ENCODE measurements at places on chromosomes 12 and 14. TPM values are rescaled to one million over a fixed set of nuclear protein-coding genes. Genes with fewer than 3 reads are reported as not detected.

DNA sequence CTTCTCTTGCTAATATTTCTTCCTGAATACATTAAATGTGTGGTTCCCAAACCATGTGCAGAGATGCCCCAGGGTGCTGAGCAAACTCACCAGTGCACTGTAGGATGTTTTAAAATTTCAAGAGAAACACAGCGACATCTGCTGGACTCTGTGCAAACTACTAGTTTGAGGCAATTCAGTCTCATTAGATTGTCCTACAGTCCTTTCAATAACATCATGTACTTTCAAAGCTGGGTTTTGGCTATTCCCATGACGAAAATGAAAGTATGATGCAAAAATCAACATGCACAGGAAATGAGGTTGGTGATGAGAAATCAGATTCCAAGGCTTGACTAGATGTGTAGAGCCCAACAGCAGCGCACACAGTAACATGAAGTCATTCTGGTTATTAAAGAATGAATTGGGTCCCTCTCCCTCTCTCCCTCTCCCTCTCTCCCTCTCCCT, 66.3 kb downstream of the CLIP1 start:
- DNase-seq, result no peak

DNA sequence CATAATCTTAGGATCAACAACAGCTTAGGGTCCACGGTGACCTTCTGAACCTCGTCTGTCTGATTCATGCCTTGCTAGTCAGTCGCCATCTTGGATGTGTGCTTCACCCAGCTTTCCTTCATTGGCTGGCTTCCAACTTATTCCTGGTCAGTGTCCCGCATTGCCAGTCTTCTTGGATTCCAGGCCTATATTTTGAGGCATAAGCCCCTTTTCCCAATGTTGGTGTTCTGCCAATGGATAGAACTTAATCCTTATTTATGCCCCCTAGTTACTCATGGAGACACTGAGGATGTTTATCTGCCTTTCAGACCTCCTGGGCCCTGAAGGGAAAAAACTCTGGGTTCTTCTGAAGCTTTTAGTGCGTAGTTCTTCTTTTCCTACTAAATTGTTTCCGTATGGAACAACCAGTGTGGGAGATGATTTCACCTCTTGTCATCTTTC, 5.8 kb downstream of the JDP2 start:
- DNase-seq, result no peak

DNA sequence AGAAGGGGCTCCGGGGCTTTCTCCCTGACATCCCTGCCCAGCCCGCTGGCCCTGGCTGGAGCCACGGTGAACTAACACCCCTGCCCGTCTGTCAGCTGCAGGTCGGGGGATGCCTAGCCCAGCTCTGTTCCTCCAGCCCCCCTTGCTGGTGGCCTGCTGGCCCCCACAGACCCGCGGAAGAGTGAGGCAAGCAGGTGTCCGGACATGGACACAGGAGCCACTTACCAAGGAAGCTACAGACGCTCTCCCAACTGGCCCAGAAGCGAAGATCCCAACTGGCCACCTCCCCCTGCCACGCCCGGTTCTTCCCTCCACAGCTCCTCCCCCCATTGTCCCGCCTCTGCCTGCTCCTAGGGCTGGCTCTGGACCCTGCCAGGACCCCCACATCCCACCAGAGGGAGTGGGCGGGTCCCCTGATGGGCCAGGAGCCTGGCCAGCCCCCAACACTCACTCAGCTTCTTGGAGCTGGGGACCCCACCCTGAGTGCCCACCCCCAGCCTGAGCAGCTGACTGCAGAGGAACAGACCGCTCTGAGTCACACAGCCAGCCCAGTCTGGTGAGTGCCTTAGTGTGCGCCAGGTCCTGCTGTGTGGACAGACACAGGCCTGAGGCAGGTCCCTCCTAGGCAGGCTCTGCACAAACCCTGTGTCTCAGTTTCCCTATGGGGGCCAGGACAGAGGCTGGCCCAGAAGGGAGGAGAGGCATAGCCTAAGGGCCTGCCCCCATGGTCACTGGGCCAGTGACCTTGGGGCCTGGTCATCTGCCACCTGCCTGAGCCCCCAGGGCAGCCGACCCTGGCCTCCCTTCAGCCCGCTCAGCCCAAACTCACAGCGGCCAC, 7.7 kb downstream of the AHNAK2 start:
- DNase-seq, result peak; percentile 68

The DHH gene
- 18.8 TPM for total RNA-seq

GRCh38 chr14:89661392-89661791, 244.4 kb upstream of the FOXN3 start:
- no peak for DNase-seq

- no peak for DNase-seq
Measured at GRCh38 chr14:34199585-34199984, 248.7 kb upstream of the EGLN3 start.

GRCh38 chr14:100645982-100646314, 58.7 kb upstream of the BEGAIN start:
- no peak for DNase-seq

The ULK1 gene
- 5.2 TPM for total RNA-seq

DNA sequence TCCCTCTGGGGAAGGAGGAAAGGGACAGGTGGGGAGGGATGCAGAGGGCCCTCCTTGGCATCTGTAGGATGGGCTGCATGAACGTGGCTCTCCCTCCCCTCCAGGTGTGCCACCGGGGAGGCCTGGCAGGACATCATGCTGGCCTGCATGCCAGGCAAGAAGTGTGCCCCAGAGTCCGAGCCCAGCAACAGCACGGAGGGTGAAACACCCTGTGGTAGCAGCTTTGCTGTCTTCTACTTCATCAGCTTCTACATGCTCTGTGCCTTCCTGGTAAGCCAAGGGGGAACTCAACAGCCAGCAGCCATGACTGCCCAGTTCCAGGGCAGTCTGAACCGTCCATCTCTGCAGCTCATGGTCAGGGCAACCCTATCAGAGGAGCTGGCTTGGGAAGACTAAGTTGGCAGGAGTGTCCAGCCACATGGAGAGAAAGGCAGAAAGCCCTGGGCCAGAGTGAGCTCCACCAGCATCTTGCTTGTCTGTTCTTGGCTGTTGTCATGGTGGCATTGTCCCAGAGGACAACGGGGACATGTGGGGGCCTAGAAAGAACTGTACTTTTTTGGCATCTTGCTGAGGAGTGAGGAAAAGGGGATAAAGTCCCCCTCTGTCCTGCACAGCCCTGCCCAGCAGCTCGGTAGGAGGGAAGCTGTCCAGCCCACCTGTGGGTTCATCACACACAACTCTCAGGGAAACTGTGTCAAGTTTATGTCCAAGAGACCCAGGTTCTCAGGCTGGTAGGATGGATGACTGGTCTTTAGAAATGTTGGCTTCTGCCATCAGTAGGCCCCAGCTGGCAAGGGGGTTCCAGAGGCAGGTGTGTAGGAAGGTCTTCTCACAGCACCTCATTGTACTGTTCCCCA, 129.8 kb upstream of the FKBP4 start:
- DNase-seq, result no peak

DNA sequence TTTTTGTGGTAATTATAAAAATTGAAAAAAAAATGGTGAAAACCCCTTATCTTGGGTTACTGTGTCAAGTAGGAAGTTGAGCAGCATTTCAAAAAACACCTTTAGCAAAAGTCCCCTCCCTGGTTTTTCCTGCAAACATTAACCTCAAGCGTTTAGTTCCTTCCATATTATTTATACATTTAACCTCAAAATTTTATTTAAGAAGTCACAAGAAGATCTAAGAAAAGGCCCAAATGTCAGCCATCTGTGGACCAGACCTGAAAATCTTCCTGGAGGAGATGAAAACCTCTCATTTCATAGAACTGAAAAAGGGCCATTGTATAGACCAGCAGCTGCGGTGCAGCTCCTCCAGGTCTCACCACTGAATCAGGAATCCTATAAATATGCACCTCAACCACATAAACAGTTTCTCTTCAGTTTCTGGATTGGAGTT, 40.4 kb upstream of the BTG1 start:
- no peak for DNase-seq

GRCh38 chr14:36820111-36820709, 158.6 kb downstream of the PAX9 start:
- no peak for DNase-seq

The CISTR gene
- total RNA-seq, result not detected

The TRIM9 gene
- 0.07 TPM for total RNA-seq

The PTGDR gene
- not detected for total RNA-seq

- no peak for DNase-seq
Measured at GRCh38 chr14:59632381-59632780, 55.8 kb upstream of the CCDC175 start.

The ITGA7 gene
- total RNA-seq, result 0.20 TPM

DNA sequence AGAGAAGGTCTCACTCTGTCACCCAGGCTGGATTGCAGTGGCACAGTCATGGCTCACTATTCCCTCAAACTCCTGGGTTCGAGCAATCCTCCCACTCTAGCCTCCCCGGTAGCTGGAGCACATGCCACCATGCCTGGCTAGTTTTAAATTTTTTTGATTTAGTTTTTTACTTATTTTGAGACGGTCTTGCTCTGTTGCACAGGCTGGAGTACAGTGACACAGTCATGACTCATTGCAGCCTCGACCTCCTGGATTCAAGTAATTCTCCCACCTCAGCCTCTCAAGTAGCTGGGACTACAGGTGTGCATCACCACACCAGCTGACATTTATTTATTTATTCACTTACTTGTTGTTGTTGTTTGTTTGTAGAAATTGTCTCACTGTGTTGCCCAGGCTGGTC, 22.2 kb upstream of the DIP2B start:
- DNase-seq, result no peak

DNA sequence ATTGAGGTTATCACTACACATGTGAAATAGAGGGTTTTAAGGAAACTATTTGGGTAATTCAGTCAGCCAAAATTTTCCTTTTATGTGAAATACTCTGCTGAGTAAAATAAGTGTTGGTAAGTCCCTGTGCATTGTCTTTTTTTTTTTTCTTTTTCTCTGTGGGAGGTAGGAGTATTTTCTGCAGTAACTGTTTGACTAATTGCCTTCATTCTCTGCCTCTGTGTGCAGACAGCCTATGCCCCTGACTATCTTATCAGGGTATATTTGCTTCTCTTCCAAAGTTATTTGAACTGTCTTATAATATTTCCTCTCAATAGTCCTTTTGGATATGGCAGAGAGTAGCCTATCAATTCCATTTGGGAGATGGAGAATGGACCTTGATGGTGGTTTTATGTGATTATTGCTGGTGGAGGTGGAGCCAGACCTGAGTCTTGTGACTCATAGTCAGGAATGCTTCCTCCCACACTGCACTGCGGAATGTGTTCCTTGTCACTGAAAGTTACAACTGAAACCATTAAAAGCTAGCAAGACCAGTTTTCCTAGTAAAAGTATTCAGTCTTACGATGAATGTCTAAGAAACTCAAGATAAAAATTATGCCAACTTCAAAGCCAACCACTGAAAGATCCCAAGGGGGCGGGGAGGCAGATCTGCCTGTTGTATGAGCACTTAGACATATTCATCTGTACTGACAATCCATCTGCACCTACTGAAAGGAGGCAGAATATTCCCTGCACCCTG, 40.9 kb upstream of the STXBP6 start:
- DNase-seq, result no peak

DNA sequence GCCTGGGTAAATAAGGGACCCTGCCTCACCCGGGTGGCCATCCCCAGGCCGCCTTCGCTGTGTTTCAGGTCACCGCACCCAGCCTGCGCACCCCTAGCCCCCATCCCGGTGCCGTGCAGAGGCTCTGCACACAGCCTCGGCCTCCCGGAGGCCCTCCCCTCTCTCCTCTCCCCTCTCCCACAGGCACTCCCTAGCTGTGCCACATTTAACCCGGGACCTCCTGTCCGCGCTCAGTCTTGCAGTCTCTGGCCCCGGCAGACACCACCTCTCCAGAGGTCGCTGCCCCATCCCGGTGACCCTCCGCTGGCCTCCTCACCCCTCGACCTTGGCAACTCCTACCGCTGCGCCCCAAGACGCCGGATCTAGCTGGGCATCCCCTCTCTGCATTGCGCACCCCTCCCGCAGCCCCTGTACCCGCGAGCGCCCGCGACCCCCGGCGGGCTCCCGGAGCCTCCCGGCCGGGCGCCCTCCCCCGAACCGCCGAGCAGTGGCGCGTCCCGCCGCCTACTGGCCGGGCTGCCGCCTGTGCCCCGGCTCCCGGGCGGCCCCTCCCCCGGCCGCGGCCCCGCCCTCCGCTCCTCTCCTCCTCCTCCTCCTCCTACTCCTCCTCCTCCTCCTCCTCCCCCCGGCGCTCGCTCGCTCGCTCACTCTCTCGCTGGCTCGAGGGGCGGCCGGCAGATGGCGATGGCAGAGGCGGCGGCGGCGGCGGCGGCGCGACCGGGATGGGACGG, 120.7 kb downstream of the AACS start:
- no peak for DNase-seq

- no peak for DNase-seq
Measured at GRCh38 chr12:212415-212714, 1.6 kb downstream of the SLC6A12 start.

The SCN8A gene
- total RNA-seq, result 30.7 TPM

DNA sequence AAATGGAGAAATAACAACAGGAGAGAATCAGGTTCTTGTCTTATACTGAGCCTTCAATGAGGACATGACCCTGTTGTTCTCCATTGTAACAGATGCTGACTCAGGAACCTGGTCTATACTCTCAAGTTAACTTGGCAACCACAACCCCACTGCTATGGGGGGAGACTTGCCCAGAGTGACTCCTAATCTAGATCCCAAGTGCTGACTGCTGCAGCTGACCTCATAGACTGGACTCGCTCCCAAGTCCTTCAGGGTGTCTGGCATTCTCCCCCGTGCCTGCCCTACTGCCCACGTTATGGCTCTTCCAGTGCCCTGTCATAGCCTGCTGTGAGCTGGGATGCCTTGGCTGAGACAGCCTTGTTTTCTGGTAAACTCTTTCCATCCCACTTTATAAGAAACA, 37.1 kb downstream of the NID2 start:
- DNase-seq, result no peak

DNA sequence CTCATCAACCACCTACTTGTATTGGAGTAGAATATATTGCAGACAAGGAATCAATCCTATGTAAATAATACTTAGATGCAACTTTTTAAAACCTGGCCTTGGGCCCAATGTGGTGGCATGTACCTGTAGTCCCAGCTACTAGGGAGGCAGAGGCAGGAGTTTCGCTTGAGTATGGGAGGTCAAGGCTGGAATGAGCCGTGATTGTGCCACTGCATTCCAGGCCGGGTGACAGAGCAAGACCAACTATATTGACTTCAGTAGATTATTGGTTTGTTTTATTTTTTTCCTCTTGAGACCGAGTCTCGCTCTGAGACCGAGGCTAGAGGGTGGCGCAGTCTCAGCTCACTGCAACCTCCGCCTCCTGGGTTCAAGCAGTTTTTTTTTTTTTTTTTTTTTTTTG, 3.6 kb downstream of the LARP4 start:
- DNase-seq, result no peak
